Gastroesophageal sphincter (tissue), 4 donors: ENCODE measurements at places on chromosomes 6 and 20. TPM values are rescaled to one million over a fixed set of nuclear protein-coding genes. Genes with fewer than 3 reads are reported as not detected.

The NT5E gene
- total RNA-seq, result 26.1 TPM

The ADGRF5 gene
- 11.7 TPM for total RNA-seq

The HLA-DPA1 gene
- total RNA-seq, result 63.7 TPM

The SCRT2 gene
- not detected for total RNA-seq

The PDE7B gene
- 6.8 TPM for total RNA-seq

The TP53TG5 gene
- not detected for total RNA-seq

The VSX1 gene
- not detected for total RNA-seq

The GSTA3 gene
- not detected for total RNA-seq

The HTR1E gene
- total RNA-seq, result 0.81 TPM

The RAB32 gene
- total RNA-seq, result 23.0 TPM

The MYO6 gene
- total RNA-seq, result 17.4 TPM

The EMILIN3 gene
- 3.6 TPM for total RNA-seq

The MYCT1 gene
- total RNA-seq, result 7.9 TPM

The CPNE1 gene
- total RNA-seq, result 131 TPM

The CST2 gene
- total RNA-seq, result not detected

The ENPP1 gene
- total RNA-seq, result 14.2 TPM

The EYS gene
- total RNA-seq, result not detected

The DNAH8 gene
- total RNA-seq, result not detected

The BPIFB1 gene
- 128 TPM for total RNA-seq

The TBXT gene
- total RNA-seq, result not detected

The HSPA12B gene
- 9.7 TPM for total RNA-seq

The ASIP gene
- not detected for total RNA-seq

The TMEM74B gene
- not detected for total RNA-seq

The STX11 gene
- total RNA-seq, result 11.0 TPM

The PLEKHG1 gene
- total RNA-seq, result 14.7 TPM

The NHLRC1 gene
- total RNA-seq, result 0.54 TPM
